ENCODE measurements at places on chromosomes 3 and 15.

GRCh38 chr3:82012775-82013174, 251.3 kb upstream of the GBE1 start:
- DNase-seq = no peak

GRCh38 chr3:38099518-38099917, 37.4 kb downstream of the ACAA1 start:
- no peak for DNase-seq

DNA sequence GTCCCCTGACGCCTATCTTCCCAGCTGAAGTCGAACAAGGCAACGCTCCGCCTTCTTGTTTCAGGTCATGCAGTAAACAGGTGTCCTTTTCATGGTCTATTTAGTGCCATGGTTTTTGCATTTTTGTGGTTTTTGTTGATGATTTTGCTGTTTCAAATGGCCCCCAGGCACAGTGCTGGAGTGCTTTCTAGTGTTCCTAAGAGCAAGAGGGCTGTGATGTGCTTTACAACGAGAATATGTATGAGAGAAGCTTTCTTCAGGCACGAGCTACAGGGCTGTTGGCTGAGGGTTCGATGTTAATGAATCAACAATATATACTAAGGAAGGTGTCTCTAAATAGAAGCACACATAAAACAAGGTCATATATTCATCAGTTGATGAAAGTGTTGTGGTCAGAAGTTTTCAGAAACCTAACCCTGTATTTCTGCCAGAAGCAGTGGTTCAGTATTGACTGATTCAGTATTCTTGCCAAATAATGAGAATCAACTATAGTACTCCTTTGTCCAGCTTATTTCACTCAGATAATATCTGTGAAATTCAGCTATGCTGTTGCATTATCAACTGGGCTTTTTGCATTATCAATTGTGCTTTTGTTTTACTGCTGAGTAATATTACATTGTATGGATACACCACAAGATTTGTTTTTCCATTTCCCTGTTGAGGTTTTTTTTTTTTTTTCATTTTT, 18.5 kb downstream of the LIMD1 start:
- DNase-seq = no peak

DNA sequence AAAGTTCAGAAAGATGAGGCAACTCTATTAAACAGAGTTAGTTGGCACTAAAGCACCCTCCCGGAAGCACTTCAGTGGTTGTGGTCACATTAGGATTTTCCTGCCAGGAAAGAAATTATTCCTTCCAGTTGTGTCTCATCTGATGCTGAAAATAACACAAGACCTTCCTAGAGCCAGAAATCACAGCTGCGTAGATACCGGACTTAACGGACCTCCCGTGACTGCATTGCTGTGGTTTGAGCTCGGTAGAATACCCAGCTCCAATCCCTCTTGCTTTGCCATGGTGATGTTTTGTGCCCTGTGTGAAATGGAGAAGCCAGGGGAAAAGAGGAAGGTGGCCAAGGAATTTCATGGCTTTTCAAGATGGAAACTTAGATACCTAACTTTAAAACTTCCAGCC, 215.0 kb upstream of the IGF1R start:
- DNase-seq = no peak

DNA sequence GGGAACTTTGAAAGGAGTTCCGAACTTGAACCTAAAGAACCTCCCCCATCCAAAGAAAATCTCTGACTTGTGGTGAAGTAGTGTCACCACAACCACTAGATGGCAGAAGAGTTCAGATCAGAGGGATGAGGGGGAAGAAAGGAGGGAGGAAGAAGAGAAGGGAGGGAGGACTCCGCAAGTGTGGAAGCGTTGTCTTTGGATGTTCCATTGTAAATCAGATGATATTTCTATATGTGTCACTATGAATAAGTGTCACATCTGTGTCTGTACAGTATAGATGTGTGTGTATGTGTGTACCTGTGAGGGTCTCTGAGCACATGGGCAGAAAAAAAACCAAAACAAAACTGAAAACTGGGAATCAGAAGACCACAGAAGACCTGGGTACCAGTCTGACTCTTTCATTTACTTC, 16.9 kb downstream of the SLC24A1 start:
- peak; percentile 51 for DNase-seq

DNA sequence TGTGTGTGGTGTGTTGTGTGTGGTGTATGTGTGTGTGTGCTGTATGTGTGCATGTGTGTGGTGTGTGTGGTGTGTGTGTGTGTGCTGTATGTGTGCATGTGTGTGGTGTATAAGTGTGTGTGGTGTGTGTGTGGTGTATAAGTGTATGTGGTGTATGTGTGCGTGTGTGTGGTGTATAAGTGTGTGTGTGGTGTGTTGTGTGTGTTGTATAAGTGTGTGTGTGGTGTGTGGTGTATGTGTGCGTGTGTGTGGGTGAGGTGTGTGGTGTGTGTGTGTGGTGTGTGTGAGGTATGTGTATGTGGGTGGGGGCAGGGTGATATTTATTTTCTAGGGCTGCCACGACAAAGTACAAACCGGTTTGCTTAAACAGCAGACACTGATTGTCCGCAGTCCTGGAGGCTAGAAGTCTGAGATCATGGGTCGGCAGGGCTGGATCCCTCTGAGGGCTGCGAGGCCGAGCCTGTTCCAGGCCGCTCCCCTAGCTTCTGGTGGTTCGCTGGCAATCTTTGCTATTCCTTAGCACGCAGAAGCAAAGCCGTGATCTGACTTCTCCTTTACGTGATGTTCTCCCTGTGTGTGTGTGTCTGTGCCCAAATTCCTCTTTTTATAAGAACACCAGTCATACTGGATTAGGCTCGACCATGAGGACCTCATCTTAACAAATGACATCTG, 160.2 kb downstream of the XXYLT1 start:
- no peak for DNase-seq
